ENCODE measurements at places on chromosomes 12 and 14.

- no peak for DNase-seq
Observed at GRCh38 chr14:23864259-23864658, 89.3 kb upstream of the DHRS4 start.

DNA sequence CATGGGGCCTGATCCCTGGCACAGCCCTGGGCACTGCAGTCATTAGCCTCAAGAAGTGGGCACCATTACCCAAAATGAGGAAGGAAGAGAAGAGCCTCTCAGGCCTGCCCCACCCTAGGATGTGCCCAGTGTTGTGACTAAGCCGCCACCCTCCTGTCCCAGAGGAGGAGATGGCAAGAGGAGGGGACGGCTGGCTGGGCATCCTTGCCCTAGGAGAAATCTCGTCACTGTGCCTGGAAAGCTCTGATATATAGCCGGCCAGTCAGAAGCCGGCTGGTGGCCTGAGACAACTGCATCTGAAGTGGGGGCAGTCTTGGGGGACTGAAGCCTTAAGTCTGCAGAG is 115.2 kb downstream of the LGMN start:
- DNase-seq: no peak

- DNase-seq: no peak
Observed at GRCh38 chr14:93008381-93008780, 85.4 kb downstream of the CHGA start.

DNA sequence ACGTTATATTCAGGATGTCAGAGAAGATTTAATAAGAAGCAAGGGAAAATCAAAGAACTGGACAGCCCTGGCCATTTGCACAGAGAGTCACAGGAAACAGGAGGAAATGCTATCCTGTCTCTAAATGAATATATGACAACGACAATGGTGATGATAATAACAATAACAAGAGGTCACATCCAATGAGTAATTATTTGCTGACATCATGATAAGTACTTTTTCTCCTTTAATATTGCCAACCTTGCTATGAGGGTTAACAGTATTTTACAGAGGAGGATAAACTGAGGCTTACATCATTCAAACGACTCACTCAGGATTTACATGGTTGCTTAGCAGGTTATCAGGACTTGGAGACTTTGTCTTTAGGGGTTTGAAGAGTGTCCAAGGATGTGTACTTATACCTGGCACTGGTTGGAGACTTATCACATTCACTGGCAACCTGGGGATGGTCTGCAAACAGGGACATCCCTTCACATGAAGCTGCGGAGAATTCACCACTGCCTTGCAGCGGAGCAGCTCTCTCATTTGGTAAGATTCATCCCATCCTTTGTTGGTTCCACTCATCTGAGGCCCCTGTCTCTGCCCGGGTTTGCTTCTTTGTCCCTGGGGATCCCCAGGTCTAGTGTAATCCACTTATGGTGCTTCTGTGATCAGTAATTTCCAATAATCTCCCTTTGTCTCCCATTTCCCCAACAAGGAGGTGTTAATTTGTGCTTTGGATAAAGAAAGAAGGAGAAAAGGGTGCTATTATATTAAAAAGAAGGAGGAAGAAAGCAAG is 637.8 kb downstream of the BCL11B start:
- DNase-seq: no peak

DNA sequence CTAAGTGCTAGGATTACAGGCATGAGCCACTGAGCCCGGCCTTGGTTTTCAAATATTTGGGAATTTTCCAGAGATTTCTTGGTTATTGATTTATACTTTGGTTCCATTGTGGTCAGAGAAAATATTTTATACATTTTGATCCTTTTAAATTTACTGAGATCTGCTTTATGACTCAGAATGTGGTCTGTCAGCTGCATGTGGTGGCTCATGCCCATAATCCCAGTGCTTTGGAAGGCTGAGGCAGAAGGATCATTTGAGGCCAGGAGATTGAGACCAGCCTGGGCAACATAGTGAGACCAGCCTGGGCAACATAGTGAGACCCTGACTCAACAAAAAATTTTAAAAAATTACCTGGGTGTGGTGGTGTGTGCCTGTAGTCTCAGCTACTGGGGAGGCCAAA is 49.8 kb downstream of the ADCK1 start:
- DNase-seq: peak; percentile 79

GRCh38 chr12:63875703-63876102 is 31.2 kb downstream of the SRGAP1 start:
- DNase-seq: no peak

DNA sequence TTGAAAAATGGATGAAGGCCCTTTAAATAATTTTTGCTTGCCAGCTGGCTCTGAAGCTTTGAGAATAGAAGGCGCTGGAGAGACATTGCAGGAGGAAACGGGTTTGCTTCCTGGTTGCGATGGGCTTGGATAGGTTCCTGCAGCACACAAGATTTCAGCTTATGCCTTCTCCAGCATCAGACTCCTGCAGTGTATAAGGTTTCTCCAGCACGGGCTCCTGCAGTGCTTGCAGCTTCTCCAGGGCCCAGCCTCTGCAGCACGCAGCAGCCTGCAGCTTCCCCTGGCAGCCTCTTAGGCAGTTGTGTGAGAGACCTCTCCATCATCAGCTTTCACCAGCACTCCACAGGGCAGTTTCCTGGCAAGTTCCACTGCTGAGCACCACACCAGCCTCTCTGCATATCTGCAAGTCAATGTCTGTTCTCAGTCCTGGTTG is 78.7 kb upstream of the ZDHHC17 start:
- DNase-seq: peak; percentile 54

DNA sequence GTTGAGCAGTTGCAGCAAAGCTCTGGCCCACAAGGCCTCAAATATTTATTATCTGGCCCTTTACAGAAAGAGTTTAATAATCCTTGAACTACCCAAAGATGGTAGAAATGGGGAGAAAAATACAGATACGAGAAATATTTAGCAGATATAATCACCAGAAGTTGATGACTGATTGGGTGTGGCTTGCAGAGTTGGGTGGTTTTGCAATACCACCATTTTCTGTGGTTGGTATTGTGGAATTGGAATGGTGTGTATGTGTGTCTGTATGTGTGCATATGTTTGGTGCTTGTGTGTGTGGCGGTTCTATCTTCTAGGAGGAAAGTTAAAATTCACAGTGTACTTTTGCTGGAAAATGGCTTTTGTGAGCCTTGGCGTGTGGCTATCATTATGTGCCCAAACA is 85.4 kb upstream of the MANSC4 start:
- peak; percentile 82 for DNase-seq

GRCh38 chr14:22689199-22689598 is 45.0 kb upstream of the OR6J1 start:
- peak; percentile 87 for DNase-seq

- DNase-seq: no peak
Observed at GRCh38 chr14:64826845-64827244, 52.9 kb downstream of the SPTB start.

DNA sequence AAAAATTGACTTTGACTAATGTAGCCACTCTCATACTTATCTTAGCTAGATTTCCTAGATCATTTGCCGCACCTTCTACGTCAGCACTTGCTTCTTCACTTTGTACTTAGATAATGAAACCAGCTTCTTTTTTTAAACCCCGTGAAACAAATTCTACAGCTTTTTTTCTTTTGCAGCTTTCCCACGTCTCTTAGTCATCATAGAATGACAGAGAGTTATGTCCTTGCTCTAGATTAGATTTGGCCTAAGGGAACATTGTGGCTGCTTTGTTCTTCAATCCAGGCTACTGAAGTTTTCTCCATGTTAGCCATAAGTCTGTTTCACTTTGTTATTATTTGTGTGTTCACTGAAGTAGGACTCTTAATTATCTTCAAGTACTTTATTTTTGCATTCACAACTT is 94.9 kb downstream of the SLCO1A2 start:
- no peak for DNase-seq

- DNase-seq: peak; percentile 65
Observed at GRCh38 chr12:69888901-69889300, 63.9 kb downstream of the MYRFL start.

DNA sequence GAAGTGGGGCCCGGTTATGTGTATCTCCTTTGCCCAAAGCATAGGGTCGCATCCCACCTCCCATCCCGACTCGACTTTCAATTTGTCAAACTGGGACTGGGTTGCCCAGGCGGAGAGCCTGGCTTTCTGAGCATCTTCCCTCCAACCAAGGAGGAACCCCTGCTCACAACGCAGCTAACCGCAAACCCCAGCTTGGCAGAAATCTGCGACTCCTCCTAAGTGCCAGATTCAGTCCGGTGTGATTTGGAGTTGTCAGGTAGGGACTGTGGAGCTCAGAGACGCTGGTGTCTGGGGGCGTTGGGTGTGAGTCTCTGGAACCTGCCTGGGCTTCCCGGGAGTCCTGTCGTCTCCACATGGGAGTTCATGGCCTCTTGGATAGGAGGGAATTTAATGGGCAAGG is 1126.7 kb downstream of the AACS start:
- DNase-seq: no peak

DNA sequence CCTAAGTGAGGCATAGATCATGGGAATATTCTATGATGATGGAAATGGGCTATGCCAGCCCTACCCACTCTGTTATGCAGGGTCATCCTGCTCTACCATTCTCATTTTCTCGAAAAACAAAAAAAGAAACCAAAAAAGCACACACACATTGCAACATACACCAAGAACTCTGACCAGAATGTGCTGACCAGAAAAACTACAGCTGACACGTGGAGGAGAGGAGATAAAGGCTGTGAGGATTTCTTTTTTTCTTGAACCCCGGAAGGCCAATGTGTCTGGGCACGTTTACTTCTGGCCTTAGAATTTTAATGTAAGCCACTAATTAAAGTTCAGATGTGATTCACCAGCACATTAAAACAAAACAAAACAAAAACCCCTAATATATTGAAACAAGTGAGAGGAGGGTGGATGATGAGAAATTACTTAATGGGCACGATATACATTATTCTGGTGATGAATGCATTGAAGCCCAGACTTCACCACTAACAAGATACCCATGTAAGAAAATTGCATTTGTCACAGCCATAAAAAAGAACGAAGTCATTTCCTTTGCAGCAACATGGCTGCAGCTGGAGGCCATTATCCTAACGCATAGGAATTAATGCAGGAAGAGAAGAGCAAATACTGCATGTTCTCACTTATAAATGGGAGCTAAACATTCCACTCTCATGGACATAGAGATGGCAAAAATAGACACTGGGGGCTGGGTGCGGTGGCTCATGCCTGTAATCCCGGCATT is 66.3 kb upstream of the PLEKHG3 start:
- DNase-seq: peak; percentile 72

DNA sequence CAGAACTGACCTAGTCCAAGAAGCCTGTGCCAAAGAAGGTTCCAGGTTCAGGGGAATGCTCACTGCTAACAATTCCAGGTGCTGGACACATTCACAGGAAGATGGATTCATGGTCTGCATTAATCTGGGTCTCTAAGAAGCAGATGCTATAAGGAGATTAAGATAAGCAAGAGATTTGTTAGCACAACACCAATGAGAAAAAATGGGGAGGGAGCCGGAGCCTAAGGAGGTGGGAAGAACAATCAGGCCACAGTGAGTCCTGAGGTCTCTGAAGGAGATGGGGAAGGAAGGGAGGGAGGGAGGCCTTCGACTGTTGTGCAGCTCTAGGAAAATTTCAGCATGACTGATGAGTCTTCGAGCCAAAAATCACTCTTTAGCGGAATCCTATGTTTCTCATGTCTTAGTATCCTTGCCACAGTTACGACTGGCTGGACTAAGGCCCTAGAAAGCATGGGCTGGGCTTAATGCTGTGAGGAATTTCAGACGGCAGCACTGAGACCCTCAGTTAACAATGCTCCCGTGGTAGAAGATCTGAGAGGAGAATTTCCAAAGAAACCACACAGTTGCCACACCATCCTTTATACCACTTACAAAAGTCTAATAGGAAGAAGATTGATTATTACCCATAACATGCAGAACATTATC is 31.5 kb upstream of the PTGDR start:
- no peak for DNase-seq

DNA sequence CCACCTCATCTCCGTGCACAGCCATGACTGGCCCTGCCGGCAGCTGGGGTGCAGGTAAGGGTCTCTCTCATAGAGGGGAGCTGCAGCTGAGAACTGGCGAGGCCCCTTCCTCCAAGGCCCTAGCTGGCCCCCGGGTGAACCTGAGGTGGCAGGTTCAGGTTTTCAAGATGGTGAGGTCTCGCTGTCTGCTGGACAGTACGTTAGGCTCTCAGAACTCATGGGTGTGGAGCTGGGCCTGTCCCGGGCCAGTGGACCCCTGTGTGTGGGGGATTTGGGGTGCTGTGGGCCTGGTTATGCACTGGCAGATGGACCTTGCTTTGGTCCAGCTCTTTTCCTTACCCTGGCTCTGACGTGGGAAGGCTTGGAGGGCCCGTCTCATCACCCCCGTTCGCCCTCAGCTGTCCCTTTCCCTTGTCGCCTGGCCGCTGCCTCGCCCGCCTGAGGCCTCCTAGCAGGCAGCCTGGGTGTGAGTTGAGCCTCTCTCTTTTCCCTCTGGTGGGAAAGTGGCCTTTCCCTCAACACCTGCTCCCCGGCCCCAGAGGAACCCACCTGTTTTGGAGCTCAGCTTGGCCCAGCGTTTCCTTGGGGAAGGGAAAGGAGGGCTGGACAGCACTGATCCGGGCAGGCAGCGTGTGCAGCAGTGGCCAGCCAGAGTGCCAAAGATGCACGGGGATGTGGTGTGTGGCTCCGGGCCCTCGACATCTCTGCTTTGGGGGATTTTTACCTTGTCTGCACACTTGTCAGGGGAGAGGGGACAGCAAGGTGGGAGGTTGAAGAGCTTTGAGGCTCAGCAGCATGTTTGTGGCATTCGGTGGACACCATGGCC is 28.3 kb downstream of the IL31 start:
- no peak for DNase-seq

DNA sequence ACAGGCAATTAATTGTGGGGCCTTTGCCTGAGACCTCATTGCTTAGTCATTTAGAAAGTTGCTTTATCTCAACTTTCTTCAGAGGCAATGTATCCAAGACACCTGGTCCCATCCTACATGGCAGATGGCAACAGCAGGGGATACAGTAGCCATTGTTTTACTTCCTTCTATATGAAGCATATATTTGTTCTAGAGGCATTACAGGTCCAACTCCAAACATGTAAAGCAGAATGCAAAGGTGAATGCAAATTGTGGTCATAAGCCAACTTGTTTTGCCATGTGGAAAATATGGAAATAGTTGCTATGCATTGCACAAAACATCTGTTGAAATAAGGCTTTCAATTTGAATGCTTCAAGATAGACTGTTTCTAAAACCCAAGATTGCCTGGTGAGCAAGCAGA is 109.8 kb upstream of the BCAT1 start:
- DNase-seq: no peak

All from fibroblast of skin of right biceps (primary cell).